Epithelial cell of proximal tubule (primary cell): ENCODE measurements at places on chromosomes 16 and 17.
A peak's percentile ranks its signal among the peaks of the same experiment; 100 is the strongest.

- DNase-seq: no peak
Measured at GRCh38 chr17:38628441-38628840, 22.7 kb upstream of the SRCIN1 start.

DNA sequence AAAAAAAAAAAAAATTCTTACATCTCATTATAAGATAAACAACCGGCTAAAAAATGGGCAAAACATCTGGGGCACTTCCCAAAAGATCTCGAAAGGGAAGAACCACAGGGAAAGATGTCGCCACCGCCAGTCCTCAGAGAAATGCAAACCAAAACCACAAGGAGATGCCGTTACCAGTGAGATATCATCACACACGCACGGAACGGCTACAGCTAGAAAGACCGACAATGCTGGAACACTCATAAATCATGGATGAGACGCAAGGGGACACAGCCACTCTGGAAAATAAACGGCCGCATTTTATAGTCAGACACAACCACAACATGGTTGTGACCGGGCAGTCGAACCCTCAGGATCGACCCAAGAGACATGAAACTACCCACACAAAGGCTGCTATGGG lies 24.5 kb downstream of the WDR45B start:
- DNase-seq: no peak

DNA sequence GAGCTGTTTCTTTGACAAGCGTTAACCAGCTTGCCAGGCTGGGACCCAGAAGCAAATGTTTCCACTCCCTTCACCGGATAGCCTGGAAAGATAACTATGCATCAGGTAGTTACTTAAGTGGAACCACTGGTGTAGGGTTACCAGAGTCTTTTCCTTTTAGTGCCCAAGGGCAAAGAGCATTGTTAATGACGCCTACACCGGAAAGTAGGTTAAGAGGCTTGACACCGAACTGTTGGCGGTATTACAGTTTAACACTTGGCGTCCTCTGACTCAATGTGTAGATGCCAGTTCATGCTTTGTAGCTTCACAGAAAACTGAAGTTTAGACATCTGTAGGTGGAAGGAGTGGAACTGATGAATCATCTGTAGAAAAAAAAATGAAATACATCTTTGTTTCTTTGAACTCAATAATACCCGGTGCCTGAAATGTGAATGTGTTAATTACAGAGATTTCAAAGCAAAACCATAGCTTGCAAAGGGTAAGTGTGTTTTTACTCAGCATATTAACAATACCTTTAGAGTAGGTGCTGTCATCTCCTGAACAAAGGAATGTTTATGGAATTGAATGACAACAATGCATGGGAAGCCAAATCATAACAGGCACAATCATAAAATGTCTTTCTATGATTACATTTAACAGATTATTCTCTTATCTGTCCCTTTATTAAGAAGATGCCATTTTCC lies 426.7 kb upstream of the SALL1 start:
- DNase-seq: peak; percentile 91

DNA sequence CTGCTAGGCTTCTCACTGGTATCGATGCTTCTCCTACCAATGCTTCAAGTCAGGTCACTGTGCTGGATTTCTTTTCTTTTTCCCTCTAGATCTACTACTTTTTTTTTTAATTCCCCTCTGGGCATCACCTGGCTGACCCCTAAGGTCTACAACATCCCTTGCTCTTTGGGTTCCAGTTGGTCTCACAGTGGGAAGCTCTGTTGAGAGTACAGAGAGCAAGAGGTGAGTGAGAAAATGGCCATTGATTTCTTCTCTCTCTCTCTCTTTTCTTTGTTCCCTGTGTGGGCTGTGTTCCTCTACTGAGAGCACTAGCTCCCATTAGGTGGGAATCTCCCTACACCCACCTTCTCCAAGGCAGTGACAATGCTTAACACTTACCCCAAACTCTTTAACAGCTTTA lies 413.4 kb downstream of the KCNJ2 start:
- no peak for DNase-seq

- DNase-seq: no peak
Measured at GRCh38 chr16:80250381-80250780, 290.4 kb upstream of the DYNLRB2 start.

DNA sequence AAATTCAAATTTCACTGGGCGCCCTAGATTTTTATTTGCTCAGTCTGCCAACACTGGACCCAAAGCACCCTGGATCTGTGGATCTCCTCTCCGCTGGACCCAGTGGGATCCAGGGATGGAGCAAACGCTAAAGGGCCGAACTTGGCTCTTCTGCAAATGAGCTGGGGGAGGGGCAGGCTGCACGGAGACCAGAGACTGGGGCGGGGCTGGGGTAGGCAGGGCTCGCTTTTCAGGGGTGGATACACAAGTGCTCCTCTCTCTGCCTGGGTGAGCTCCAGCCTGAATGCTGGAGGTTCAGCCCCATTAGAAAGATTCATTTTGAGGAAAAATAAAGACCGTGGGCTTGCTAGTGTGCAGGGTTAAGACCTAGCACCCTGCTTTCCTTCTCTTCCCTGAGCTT lies 8.9 kb downstream of the CBX4 start:
- no peak for DNase-seq

GRCh38 chr17:16407911-16408588 lies 7.3 kb upstream of the TRPV2 start:
- DNase-seq: no peak

DNA sequence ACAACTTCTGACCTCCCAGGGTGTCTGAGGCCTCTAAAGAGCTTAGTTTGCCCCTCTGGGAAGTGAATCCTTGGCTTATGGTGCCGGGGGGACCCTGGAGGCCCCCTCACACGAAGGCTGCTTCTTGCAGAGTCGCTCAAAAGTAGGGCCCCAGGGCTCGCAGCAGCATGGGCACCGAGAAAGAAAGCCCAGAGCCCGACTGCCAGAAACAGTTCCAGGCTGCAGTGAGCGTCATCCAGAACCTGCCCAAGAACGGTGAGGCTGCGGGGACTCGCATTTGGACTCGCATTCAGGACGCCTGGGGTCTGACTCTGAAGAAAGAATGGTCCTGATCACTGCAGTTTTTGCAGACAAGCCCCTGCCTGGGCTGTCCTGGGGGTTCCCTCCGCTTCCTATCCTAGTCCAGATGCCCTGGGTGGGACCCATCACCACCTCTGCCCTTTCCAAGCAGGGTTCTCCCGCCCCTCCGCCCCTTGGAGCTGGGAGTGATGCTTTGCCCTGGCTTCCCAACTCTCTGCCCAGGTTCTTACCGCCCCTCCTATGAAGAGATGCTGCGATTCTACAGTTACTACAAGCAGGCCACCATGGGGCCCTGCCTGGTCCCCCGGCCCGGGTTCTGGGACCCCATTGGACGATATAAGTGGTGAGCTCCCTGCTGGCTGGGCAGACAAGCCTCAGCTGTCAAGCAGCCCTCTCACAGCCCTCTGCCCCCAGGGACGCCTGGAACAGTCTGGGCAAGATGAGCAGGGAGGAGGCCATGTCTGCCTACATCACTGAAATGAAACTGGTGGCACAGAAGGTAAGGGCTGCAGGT lies 698 bp downstream of the ACBD4 start:
- no peak for DNase-seq

DNA sequence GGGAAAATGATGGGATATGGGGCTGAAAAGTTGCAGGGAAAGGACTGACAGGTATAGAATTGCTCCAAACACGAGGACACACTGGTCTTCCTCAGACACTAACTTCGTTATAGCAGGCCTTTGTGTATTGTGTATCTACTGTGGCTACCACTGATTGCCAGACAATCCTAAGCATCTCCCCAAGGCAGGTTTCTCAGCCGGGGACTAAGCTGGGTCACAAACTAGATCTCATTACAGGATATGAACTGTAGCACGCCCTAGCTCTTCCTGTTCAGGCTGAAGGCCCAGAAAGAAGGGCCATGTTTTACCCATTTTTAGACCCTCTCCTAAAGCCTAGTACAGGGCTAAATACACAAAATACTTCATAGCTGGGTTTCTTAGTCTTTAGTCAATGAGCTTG lies 5.1 kb upstream of the RANGRF start:
- DNase-seq: no peak

GRCh38 chr16:4936991-4937781 lies at the start of gene PPL:
Gene PPL (minus strand): TSS chr16:4937148. CDS start chr16:4937045, 103 bp downstream.
- DNase-seq: no peak

GRCh38 chr17:50255766-50256635 lies 18.3 kb upstream of the TMEM92 start:
- no peak for DNase-seq

DNA sequence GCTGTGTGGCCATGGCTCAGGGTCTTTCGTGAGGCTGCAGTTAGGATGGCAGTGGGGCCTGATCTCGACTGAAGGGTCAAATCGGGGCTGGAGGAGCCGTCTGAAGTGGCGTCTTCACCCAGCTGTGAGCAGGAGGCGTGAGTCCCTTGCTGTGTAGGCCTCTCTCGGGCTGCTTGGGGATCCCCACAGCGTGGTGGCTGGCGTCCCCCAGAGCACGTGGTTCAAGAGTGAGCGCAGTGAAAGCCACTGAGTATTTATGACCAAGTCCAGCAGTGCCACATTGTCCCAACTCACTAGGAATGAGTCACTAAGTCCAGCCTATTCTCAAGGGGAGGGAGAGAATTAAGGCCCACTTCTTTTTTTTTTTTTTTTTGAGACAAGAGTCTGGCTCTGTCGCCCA lies 11.7 kb upstream of the TCF25 start:
- DNase-seq: no peak

DNA sequence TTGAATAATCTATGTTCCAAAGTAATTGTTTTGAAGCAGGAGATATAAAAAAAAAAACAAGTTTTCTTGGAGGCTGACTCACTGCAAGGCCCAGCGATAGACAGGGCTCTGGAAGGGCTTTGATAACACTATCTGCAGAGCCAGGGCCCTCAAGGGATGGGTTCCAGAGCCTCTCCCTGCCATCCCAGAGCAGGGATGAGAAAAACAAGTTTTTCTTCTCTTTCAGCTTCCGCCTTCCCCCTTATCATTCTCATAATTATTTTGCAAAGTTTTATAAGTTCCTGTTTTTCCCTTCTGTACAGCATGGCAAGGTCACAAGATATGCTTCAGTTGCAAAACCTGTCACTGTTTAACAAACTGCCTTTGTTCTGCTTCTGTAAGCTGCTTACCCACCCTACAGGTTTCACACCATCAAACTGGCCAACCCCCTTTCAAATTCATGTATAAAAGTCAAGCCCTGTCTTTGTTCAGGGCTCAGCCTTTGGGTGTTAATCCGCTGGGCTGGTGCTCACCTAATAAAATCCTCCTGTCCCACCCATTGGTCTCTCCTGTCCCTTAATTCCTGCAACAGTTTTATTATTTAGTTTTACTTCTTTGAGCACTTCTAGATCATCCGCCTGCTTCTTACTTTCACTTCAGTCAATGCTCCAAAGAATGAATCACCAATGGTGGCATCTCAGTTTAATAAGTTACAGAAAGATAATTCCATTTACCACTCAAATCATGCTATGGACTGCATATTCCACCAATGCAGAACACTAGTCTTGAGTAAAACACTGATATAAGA lies 5.6 kb upstream of the THUMPD1 start:
- peak; percentile 56 for DNase-seq

GRCh38 chr17:3256575-3256974 lies 41.6 kb downstream of the OR3A1 start:
- no peak for DNase-seq

DNA sequence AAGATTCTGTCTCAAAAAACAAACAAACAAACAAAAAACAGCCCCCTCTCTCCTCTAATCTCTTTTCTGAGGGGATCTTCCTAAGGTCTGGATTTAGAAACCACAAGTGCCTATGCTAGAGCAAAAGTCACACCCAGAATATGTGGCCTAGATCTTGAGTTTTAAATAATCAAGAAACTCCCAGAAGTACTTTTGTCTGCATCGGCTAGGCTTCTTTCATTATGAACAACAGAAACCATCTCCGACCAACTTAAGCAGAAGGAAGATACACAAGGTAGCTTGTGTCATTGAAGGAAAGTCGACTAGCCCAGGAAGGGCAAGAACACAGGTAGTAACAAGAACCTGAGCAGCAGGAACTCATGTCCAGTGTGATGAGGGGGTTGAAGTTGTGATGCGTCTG lies 73.9 kb upstream of the KIFC3 start:
- DNase-seq: no peak

GRCh38 chr16:89402962-89403361 lies 87.4 kb downstream of the ANKRD11 start:
- DNase-seq: no peak

- DNase-seq: no peak
Measured at GRCh38 chr17:67290711-67291291, 45.8 kb upstream of the HELZ start.

DNA sequence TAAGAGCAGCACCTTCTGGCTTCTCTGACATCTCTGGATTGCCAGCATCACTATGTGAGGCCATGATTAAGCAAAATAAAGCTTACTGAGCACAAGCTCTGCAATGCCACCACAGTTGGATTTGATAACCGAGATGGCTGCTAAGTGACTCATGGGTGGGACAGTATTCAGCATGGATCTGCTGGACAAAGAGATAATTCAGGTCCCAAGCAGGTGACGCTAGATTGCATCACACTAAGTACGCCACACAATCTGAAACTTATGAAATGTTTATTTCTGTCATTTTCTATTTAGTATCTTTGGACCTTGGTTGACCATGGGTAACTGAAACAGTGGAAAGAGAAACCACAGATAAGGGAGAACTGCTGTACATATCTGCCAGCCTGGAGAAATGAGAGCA lies 27.4 kb downstream of the CDRT15 start:
- DNase-seq: no peak

GRCh38 chr16:87715658-87716057 lies 50.1 kb downstream of the KLHDC4 start:
- no peak for DNase-seq

DNA sequence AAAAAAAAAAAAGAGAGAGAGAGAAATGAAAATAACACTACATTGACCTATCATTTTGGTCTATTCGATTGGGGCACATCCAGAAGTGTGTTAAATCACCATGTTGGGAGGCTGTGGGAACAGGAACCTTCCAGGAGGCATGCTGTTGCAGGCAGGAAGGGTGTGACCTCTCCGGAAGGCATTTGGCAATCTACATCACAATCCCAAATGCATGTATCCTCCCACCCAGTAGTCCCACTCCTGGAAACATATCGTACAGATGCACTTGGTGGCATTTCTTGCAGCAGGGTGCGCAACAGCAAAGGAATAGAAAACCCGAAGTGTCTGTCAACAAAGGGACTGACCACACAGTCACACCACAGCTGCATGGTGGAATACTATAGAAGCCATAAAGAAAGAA lies 7.9 kb downstream of the PLLP start:
- no peak for DNase-seq
